ENCODE measurements at places on chromosomes 12 and 14.

GRCh38 chr12:124917841-124918621, 3.6 kb upstream of the UBC start:
- no peak for DNase-seq

DNA sequence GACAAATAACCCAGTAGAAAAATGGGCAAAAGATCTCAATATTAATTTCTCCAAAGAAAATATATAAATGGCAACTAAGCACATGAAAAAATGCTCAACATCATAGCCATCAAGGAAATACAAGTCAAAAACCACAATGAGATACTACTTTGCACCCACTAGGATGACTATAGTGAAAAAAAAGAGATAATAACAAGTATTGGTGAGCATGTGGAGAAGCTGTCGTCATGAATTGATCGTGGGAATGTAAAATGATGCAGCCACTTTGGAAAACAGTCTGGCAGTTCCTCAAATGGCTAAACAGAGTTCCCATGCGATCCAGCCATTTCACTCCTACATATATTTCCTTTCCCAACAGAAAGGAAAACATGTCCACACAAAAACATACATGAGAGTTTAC, 18.1 kb downstream of the JDP2 start:
- no peak for DNase-seq

DNA sequence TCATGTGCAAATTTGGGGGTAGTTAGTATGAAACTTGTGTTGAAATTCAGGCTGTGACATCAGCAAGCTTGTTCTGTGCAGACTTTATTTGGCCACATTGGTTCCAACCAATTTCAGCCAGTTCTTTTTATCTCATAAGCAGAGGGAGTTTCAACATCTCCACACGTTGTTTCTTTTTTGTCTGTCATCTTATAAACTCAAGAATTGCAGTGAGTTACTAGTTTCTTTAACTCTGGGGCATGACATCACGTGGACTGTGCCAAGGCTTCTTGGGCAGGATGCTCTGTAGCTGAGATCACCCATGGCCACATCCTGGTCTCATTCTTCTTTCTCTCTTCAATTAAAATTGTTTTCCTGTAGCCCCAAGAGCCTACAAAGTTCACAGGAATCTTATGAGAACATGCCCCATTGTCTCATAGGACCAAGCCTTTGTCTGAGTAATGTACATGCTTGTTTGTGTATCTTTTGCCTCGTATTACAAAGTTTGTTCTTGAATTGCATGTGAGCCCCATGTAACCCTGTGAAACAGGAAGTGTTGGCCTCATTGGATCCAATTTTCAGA, 982.0 kb upstream of the TMEM132C start:
- DNase-seq, result no peak

DNA sequence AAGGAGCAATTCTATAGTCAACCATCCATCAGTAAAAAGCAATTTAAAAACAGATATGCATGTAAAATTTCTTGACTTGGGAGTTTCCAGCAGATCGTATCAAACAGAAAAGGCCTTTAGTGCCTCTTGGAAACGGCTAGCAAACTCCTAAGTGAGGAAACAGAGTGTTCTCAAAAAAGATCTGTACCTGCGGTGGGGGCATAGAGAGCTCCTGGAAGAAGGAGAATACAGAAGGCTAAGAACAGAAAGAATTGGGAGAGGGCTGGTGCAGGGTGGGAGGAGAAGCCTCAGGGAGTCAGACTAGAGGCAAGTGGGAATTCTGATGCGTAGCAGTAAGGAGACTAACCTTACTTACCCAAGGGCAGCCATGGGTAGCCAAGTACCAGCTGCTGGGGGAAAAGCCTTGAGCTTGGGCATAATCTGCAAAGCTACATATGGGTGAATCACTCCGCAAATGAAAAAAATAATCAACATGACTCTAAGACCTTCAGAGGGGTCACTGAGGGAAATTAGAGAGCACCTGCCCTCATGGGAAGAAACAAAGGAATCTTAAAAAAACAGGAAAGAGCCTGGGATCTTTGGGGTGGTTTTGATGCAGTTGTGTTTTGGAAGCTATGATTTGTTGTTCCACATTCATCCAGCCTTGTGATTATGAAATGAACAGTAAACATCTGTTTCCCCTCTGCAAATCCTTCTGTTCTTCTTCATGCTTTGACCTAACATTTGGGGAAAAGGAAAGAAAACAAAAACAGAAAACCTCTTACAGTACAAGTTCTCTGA, 10.4 kb downstream of the RHOJ start:
- no peak for DNase-seq

- DNase-seq, result no peak
Measured at GRCh38 chr12:5575232-5575631, 143.3 kb downstream of the NTF3 start.

DNA sequence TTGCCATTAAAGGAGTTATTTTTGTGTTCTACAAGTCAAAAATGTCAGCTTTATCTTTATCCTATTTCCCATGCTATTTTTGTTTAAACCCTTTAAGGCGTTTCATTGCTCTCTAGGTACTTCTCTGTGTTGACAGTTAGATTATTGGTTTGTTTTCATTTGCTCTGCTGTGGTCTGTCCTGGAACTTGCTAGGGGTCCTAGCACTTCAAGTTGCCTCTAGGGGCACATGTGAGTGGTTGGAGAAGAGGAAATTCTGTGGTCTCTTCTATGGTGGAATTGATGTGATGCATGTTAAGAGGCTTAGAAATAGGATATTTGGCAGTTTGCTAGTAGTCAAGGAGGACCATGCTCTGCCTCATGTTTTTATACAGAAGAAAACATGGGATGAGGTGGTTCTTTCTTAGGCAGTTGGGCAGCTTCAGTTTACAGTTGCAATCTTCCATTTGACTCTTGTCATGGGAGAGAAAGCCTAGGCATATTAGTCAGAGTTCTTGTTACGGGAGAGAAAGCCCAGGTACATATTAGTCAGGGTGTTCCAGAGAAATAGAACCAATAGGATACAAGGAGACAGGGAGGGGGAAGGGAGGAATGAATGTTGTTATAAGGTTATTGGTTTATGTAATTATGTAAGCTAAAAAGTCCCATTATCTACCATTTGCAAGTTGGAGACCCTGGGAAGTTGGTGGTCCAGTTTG, 14.4 kb downstream of the TTLL5 start:
- DNase-seq, result no peak

- no peak for DNase-seq
Measured at GRCh38 chr12:97140355-97140754, 233.3 kb downstream of the NEDD1 start.

- DNase-seq, result no peak
Measured at GRCh38 chr12:3556716-3557115, 65.7 kb downstream of the PRMT8 start.

DNA sequence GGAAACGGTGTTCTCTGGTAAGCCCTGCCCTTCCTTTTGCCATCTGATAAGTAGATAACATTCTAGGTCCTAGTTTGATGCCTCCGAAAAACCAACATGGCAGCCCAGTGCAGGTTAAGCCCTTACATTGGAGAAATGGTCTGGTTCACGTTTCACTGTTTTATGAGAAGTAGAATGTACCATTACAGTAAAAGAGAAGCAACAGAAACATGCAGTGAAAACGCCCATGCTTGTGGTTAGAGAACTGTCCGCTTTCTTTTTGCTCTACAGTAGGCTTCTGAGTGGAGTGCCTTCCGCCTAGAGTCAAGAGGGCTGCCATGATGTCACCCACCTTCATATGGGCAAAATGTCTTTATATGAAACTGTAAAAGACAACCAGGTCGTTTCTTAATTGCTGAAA, 190.4 kb upstream of the BCL2L14 start:
- no peak for DNase-seq

DNA sequence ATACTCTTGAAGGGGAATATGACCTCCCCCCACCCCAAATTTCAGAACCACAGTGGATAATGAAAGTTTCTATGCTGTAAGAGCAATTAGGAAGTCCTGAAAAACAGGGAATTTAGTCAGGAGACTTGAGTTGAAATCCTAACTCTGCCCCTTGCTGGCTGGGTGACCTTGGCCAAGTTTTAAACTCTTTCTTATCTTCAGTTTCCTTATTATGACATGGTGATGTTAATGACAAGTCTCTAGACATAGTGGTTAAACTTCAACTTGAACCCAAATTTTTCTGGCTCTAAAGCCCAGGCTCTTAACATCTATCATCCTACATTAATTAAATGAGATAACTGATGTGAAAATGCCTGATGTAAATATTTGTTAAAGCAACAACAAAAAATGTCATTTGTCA, 325.9 kb downstream of the APAF1 start:
- no peak for DNase-seq

DNA sequence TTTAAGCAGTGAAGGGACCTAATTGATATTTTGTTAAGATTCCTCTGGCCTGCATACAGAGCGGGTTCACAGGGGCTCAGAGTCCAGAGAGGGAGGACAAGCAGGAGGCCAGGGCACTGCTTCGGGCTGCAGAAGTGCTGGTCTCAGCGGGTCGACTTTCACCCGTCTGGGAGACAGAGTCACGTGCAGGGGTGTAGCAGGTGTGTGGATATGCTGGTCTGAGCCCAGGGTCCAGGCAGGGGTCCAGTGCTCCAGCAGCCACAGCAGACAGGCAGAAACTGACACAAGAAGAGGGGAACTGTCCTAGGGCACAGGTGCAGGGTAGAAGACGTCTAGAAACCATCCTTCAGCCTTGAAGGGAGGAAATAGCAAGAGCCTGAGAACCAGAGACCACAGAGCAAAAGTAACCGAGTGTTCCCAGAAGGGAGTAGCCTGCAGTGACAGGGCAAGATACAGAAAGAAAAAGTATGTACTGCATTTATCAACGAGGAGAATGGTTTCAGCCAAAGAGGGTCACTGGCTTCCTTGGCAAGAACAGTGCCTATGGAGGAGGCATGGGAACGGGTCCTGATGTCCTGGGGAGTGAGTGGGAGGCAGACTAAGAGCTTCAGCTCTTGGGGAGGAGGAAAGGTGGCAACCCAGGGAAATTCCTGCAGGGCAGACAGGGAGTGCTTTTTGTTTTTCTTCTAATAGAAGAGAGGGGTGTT, 28.7 kb downstream of the FBXO21 start:
- DNase-seq, result no peak

DNA sequence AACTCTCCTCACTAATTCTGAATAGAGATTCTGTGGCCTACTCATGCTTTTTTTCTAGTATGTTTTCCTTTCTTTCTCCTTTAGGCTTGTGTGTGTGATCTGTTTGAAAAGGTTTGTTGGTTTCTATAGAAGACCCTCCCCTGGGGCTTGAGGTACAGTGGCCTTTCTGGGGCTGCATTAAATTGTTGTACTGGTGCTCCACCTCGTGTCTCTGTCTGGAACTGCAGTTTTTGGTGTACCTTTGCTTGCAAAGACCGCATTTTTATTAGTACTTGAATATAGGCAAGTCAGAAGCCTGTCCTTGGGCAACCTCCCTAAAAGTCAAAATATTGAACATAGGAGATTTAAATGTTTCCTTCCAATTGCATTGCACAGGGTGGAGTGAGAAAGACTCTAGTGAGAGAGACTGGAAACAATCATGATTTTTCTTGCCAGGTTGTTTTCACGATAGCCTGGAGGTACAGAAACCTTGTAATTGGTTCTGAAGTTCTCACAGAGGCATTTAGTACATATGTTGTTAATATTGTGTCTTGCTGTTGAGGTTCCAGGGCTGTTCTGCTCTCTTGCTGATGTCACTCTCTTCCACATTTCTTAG, 39.0 kb downstream of the SLCO1B1 start:
- peak; percentile 57 for DNase-seq

GRCh38 chr14:64364907-64365306, 23.2 kb upstream of the MTHFD1 start:
- no peak for DNase-seq

- peak; percentile 62 for DNase-seq
Measured at GRCh38 chr14:69501423-69501838, 16.9 kb downstream of the PLEKHD1 start.

GRCh38 chr14:22973217-22974032, 8.9 kb downstream of the AJUBA start:
- DNase-seq, result peak; percentile 13

DNA sequence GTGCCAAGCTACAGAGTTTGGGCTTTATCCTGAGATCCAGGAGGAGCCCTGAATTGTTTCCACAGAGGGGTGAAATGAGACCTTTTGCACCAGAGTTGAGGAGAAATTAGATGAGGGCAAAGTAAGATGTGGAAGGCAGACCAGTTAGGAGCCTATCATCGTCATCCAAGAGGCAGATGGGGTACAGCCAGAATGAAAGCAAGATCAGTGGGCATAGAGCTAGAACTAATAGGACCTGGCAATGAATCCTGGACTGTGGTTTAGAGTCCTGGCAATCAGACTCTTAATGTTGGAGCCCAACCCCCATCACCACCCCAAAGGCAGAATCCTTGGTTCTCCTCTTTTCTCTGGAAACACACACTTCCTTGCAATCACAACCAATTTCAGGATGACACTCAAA, 166.6 kb upstream of the HMGA2 start:
- DNase-seq, result no peak

- DNase-seq, result no peak
Measured at GRCh38 chr12:76177821-76178220, 93.3 kb upstream of the NAP1L1 start.

DNA sequence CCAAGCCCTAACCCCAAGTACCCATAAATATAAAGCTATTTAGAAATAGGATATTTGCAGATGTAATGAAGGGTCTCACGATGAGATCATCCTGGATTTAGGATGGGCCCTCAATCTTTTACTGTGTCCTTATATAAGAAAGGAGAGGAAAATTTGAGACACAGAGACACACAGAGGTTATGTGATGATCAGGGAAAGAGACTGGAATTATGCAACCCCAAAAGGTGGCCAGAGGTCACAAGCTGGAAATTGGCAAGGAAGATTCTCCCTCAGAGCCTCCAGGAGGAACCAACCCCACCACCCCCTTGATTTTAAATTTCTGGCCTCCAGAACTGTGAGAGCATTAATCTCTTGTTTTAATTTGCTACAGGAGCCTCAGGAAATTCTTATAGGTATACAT, 334.9 kb upstream of the PRICKLE1 start:
- no peak for DNase-seq

DNA sequence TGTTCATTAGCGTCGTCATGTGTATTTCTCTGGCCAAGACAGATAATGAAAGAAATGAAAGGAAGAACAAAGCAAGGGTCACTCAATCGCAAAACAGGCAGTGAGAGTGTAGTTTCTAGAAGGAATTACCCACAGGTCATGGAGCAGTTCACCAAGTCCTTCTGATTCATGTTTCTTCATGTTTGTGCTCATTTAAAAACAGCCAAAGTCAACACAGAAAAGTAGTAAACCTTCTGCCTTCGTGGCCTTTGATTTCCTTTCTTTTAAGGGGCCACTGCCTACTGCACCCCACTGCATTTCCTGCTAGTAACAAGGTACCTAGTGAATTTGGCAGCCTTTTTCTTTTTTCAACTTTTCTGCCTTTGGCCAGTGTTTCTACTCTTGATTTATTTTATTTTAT, 75.1 kb downstream of the KCNK13 start:
- no peak for DNase-seq

GRCh38 chr12:79433465-79434072, 257.2 kb downstream of the PAWR start:
- no peak for DNase-seq

- DNase-seq, result no peak
Measured at GRCh38 chr12:69404851-69405565, 45.5 kb downstream of the YEATS4 start.
